ENCODE measurements at places on chromosomes 3 and 15. TPM values are rescaled to one million over a fixed set of nuclear protein-coding genes. Genes with fewer than 3 reads are reported as not detected.

The GOLGA6D gene
- not detected for total RNA-seq

The RTP3 gene
- total RNA-seq: not detected

The SH2D7 gene
- total RNA-seq: not detected

The MELTF gene
- total RNA-seq: 87.5 TPM

The SOX14 gene
- not detected for total RNA-seq

The ARHGAP31 gene
- 11.6 TPM for total RNA-seq

All from pericardium fibroblast (primary cell).